ENCODE measurements at places on chromosomes 5 and 9.

GRCh38 chr5:167570431-167570830, 721.0 kb upstream of the WWC1 start:
- no peak for DNase-seq

GRCh38 chr9:136900988-136901515, 14.7 kb downstream of the TRAF2 start:
- no peak for DNase-seq

DNA sequence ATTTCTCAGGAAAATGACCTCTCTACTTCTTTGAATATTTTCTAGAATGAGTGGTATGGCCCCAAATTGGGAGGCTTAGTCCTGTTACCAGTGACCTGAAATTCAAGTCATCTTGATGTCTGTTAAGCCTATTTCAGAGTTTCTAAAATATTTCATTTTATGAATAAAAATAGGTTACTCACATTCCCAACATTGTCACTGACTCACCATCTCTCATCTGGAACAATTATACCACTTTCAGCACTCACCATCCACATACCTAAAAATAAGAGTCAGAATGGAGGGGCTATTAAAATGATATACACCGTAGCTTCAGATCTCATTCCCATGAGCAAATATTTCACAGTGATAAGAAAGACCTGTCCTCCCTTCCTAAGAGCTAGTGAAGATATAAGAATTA, 71.8 kb downstream of the KIAA1958 start:
- DNase-seq: no peak

DNA sequence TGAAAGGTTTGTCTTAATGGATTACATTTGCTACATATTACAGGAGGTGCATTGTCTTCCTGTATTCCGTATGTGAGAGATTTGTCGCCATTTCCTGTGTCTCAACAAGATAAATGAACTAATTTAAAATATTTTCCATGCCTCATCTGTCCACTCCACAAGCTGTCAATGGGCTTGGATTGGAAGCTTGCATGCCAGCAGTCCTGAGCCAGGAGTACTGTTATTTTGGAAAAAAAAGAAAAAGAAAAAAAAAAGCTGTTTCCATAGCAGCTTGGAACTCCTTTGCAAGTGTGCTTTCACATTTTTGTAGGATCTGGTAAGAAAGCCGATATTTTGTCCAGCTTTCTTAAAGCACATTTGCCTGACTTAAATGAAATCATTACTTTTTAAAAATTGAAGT, 330.8 kb downstream of the KDM4C start:
- DNase-seq: no peak

DNA sequence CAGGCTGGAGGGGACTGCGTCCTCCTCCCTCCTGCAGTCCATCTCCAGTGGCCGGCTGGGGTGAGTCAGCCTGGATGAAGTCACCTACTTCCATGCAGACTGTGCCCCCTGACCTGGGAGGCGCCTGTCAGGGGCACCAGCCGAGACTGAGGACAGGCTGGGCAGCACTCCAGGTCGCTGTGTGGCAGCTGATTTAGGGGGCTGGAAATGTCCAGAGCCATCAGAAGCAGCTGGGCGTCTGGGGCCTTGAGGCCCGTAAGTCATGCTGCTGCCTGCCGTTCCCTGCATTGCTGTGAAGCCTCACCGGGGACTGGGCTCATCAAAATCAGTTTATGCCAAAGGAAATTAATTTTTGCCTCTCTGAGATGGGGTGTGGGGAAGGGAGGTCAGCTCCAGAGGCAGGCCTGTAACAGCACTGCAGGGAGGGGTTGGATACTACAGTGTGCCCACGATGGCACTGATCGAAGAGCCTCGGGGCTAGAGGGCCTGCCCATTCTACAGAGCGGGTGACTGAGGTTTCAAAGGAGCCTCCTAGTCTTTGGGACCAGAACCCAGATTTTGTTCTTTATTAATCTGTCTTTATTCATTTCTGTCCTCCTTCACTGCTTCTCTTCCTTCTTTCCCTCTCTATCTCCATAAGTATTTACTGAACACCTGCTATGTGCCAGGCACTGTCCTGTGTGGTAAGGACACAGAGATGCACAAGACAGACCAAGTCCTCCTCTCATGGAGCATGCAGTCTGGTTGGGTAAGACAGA, 70.4 kb upstream of the PSD2 start:
- DNase-seq: no peak

DNA sequence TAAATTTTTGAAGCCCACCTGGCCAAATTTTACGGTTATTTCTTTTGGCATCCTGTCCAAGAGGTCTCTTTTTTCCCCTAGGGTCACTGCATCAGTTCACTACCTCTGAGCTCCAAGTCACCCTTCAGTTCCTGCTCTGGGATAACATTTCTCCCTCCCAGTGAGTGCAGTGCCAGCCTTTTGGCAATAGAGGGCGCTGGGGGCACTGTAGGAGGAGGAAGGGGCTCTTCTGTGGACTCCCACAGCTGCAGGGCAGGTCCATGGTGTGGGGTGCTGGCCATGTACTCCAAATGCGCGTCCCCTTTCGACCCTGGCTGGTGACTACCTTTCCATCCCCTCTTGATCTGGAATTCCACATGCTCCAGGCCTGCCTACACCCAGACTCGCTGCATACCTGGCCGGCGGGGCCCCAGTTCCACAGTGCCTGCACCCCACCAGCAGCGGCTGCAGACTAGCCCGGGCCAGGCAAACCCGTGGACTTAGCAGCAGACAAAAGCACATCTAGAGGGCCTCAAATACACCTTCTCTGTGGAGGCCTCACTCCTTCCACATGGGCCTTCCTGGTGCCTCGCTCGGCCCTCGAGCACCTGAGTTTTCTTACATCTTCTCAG, 20.3 kb upstream of the NINJ1 start:
- DNase-seq: no peak

Measured in CD8-positive, alpha-beta memory T cell (primary cell).